ENCODE measurements at places on chromosomes 7 and 10.

DNA sequence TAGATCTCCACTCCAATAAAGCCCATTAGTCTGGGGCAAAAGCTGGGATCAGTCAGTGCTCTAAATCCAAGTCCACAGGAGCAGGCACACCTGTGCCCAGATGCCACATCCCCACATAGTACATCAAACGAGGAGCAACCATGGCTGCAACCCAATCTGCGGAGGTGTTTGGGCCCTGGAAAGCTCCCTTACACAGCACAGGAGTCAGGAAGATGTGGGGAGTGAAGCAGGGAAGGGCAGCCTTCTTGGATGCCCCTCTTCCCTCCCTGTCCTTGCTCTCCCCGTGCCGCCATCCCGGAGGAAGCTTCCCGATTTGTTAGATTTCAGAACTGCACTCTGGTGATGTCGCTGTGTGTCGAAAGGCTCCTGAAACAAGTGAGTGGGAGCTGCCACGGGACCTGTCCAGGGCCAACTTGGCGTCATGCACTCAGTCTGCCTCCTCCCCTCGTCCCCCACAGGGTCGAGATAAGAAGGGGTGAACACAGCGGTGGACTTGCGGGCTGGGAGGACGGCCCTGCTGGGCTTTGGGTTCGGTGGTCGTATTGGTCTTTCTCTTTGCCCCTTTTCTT is 230.6 kb upstream of the GRB10 start:
- no peak for DNase-seq

DNA sequence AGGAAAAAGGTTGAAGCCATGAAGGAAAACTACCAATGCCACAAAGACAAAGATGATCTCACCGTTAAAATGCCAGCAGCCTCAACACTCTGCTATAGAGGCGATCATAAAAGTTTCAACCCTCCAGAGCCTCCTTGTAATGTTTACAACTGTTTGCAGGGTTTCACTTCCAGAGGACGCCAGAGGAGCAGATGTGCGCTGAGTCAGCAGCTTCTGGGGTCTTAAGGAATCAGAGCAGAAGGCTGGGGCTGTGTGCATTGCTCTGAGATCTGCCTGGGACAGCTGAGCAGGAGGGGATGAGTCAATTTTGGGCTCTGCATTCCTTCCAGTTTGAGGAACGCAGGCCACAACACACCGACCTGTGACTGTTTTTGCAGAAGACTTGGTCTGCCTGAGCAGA is 98.3 kb downstream of the TMEM130 start:
- no peak for DNase-seq

DNA sequence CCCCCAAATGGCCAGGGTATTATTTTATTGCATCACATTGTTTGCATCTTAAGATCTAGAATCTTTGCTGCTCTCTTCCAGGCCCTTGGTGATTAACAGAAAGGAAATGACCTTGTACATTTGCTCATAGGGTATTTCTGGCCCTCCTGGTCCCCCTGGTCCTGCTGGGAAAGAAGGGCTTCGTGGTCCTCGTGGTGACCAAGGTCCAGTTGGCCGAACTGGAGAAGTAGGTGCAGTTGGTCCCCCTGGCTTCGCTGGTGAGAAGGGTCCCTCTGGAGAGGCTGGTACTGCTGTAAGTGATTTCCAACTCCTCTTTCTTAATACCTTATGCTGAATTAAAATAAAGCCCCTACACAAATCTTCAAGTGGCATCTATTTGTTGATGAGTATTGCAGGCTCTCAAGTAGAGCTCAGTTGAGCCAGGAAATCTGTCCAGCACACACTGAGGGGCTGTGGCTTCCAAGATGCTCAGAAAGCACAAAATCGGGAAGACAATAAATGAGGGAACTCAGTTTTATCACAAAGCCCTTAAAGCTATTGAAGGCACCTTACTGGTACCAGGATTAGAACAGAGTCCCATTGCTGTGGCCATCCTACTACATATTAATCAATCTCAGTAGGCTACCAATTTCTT is 28.2 kb downstream of the COL1A2 start:
- no peak for DNase-seq

- DNase-seq = no peak
Measured at GRCh38 chr7:20249920-20250319, 32.7 kb upstream of the MACC1 start.

All from activated T-helper 2 cell treated with anti-CD3 and anti-CD28 coated beads, Interferon-gamma antibody, Interleukin-2, Interleukin-4, amounts not matched to agents 10 μg/mL and 5 μg/mL and 100 μg/mL, durations not matched to agents 14 hours and 24 hours and 36 hours (primary cell).